ENCODE measurements at places on chromosomes 1 and 21.

- peak; percentile 92 for DNase-seq
These were observed 281.6 kb upstream of the FMN2 start for GRCh38 chr1:239810061-239810481.

DNA sequence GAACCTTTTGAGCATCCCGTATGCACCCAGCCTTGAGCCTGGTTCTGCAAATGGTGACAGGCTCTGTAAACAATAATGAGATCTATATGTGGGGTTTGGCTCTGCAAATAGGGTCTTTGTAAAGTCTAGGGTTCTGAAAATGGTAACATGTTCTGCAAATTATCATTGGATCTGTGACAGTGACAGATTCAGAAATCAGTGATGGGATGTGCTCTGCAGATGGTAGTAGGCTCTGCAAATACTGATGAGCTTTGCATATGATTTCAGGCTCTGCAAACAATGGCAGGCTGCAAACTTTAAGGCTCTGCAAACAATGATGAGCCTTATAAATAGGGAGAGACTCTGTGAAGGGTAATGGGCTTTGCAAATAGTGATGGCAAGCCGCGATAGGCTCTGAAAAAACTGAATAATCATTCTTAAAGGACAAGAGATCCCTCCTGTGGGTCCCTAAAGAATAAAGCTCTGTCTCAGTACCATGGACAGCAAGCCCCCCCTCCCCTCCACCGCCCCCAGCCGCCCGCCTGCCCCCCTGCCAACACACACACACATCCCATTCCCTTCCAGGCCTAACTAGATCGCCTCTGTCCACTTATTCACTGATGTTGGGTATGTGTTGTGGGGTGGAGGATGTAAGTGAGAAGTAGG is 17.7 kb upstream of the DMBX1 start:
- DNase-seq: no peak

DNA sequence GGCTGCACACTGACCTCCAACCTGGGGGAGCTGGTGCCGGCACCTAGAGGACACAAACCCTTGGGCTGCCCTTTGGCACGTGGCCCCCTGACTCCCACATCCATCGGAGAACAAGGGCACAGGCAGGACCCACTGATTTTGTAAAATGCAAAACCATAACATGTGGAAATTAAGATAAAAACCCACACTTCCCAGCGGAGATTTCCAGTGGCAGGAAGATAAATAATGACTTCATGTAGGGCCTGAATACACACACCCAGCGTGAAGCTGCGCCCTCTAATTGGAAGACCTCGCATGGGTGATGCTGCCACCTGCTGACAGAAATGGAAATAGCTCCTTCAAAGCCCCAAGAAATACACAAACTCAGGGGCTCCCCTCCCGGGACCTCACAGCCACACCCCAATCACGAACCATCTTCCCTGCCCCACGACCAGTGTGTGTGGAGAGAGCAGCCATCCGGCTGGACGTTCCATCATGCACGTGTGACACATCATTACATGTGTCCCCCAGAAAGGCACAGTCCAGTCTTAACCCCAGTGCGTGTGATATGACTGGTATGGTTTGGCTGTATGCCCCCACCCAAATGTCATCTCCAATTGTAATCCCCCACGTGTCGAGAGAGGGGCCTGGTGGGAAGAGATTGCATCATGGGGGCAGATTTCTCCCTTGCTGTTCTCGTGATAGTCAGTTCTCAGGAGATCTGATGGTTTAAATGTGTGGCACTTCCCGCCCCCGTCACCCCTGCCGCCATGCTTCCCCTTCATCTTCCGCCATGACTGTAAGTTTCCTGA is 5.7 kb upstream of the TPRG1L start:
- DNase-seq: peak; percentile 71

DNA sequence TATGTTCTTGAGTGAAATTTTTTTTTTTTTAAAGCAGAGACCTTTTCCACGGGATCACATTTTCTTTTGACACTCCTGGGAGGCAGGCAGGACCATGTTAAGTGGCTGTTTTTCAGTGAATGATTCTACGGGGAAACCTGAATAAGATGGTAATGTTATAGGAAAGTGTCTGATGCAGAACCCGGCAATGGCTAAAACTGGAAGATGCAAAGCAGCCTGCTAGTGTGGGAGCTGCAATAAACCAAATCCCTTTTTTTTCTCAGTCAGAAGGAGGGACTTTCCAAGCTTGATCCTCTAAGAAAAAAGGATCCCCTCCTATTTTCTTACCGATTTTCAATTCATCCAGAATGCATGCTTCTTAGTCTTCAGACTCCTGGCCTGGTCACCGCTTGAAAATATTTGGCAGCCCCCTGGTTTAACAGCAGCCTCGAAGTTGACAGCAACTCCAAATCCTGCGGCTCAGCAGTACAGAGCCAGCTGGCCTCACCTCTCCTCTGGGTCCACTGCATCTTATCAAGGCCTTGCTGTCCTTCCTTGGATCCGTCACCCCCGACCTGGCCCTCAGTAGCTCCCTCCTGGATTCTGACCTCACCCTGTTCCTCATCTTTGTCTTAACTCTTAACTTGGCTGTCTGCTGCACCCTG is 5.6 kb downstream of the MX2 start:
- peak; percentile 7 for DNase-seq

GRCh38 chr21:41367945-41368734 is 6.3 kb downstream of the MX2 start:
- DNase-seq: peak; percentile 35

- peak; percentile 88 for DNase-seq
These were observed 26.3 kb downstream of the NFASC start for GRCh38 chr1:204896787-204897469.

- DNase-seq: no peak
These were observed 79.2 kb upstream of the RALGPS2 start for GRCh38 chr1:178645808-178646200.

DNA sequence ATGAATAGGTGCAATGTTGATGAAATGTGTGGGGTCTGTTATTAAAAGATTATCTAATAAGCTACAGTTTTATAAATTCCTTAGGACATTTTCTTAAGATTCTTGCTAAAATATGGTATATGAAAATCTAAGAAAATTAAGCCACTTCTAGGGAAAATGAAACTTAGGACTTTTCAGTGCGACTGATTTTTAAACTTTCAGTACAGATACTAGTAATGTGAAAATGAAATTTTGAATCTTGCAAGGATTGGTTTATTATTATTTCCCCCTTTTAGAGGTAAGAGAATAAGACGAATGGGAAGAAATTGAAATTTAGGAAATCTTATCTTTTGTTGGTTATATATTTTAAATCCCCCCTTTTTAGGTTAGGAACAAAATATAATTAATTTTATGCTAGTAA is 16.4 kb downstream of the CAPZA1 start:
- no peak for DNase-seq

GRCh38 chr1:34918977-34919561 is 10.4 kb downstream of the DLGAP3 start:
- DNase-seq: peak; percentile 56

DNA sequence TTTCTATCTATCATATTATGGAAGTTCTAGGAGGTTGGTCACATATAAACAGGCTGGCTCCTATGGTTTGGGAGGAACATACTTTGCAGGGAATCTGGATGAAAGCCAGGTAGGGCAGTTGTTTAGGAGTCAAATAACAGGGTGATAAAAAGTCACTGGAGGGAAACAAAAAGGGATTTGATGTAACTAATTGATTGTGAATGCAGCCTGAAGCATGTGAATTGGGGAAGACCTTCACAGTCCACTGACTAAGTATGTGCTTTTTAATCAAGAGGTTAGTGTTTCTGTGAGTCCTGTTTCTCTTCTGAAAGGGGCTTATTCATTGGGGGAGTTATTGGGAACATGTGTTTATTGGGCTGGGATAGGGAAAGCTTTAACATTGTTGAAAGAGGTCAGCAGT is 41.3 kb downstream of the HMCN1 start:
- no peak for DNase-seq

DNA sequence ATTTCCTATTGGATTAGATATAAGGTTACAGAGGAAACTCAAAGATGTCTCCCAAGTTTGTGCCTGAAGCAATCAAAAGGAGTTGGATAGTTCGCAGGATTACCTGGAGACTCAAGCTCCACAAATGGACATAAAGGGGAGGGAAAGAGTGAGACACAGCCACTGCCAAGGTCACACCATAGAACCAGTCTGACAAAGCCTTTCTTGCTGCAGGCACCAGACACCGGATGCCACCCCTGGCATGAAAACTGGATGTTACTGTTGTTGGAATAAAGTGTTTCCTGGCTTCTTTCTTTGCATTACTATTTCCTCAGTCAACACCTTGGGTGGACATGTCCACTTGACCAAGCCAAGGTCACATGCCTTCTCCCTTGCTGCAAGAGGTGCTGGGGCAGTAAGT is 70.6 kb downstream of the SNRPE start:
- no peak for DNase-seq

- DNase-seq: peak; percentile 61
These were observed 586 bp upstream of the AGPAT3 start for GRCh38 chr21:43864313-43864961.

DNA sequence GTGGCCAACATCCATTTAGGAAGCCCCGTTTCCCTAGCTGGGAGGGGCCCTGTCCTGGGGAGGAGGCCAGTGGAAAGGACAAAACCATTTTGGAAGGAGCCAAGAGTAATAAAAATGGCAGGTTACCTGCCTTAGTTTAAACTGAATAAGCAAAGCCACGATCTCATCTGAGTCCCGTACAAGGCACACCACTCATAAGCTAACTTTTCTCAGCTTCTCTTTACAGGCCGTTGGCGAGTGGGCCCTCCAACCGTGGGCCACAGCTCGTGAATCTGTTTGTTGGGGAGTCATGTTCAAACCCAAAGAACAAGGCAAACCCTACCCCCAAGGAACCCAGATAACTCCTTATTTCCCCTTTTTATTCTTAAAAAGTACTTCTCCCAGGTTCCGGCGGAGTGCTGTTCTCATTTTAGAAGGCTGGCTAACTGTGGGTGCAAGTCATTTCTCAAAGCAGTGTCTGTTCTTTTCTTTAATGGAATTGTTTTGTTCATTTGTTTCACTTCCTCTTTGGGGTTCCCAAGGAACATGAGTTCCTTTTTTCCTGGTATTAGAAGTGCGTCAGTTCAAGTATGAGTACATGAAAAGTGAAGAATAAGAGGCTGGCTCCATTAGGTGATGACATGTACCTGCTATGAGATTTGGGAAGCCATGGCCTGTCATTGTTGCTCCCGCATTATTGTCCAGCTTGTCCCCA is 89.0 kb downstream of the PSMG1 start:
- no peak for DNase-seq

DNA sequence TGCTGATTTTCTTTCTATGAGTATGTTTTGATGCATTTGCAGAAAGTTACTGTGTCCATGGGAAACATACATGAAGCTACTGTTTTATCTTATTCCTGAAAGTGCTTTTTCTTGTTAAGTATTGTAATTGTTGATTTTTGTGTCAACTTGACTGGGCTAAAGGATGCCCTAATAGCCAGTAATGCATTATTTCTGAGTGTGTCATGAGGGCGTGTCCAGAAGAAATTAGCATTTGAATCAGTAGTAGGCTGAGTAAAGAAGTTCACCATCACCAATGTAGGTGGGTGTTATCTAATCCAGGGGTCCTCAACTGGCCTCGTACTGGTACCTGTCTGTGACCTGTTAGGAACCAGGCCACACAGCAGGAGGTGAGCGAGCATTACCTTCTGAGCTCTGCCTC is 760.2 kb downstream of the PLA2G4A start:
- DNase-seq: no peak

GRCh38 chr1:156601892-156602291 is 613 bp upstream of the GPATCH4 start:
- no peak for DNase-seq

DNA sequence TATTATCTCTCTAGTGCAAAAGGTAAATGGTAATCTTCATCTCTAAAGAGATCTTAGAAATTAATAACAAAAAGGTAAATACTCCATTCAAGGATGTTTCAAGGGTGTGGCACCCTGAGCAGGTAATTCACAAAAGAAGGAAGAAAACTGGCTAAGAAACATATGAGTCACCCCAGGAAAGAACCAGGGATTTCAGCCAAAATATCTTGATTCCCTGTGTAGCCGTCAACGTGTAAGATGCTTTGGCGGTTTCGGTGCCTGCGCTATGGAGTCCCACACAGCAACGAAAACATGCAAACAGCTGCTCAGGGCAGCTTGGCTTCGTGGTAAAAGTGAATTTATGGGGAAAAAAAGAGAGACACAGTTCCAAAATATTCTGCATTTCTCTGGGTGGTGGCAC is 3.7 kb downstream of the ITGB2 start:
- no peak for DNase-seq

- peak; percentile 50 for DNase-seq
These were observed 20.3 kb upstream of the ARF1 start for GRCh38 chr1:228062085-228062791.

GRCh38 chr1:46458190-46458589 is 31.4 kb upstream of the DMBX1 start:
- DNase-seq: no peak

DNA sequence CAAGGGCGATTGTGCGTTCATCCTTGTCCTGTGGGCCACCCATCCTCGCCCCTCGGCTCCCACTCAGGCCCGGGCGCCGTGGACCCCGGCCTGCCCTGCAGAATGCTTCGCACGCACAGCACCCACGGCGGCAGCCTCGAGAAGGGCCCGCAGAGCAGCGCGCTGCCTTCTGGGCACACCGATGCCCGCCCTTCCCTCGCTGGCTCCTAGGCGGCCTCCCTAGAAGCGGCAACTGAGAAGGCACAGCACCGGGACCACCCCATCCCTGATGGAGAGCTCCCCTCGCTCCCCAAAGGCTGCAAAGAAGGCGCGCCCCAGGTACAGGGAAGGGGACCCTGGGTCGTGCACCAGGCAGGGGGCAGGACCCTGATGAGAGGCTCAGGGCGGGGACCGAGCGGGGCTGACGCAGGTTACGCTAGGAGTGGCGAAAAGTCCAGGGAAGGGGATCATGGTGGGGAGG is 971 bp downstream of the CAPZB start:
- DNase-seq: no peak

All from islet precursor cell (in vitro differentiated cells).